ENCODE measurements at places on chromosomes 7 and 10.
A peak's percentile ranks its signal among the peaks of the same experiment; 100 is the strongest.

DNA sequence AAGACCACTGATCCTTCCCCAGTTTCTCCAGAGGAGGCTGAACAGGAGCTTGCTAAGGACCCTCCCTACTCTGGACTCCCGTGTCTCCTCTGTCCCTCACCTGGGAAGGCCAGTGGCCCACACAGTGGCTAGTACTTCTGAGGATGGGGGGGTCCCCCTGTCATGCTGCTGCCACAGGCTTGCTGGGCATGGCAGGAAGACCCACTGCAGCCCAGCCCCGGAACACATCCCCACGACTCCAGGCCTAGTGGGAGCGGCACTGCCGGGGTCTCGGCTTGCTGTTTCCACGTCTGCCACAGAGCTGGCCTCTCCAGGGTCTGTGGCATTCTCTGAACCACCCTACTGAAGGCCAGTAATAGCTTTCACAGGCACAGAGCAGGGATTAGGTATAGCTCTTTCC, 25.9 kb upstream of the NPFFR1 start:
- DNase-seq = no peak

DNA sequence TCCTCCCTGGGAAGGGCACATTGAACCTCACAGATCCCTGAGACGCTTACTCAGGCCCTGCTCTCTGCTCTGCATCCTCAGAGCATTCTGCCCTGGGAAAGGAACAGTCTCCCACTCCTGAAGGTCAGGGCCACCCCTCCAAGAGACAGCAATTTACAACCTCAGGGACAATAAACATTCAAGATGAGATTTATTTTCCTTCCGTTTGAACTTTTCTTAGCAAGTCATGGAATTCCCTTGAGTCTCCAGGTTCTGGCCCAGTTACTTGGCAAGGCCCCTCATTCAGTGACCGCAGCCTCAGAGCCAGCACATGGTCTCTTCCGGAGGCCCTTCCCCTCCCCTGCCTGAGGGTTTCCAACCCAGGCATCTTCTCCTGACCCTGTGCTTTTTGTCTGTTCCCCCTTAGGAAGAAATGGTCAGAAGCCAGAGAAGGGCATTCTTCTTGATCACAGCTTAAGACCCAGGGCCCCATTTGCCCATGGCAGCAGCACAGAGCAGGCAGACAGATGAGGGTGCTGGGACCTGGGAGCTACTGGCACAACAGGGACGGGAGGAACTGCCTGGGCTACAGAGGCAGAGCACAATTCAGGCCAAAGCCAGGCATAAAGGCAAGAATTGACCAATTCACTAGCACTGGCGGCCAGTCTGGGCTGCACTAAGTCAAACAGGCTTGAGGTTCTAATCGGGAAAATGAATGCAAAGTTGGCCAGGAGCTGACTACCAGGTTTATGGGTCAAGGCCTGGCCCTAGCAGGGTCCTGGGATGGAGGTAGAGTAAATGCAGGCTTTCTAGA, 56.7 kb downstream of the VSTM4 start:
- DNase-seq = peak; percentile 34

- DNase-seq = no peak
These were observed 106.4 kb upstream of the CARD11 start for GRCh38 chr7:3150027-3150426.

DNA sequence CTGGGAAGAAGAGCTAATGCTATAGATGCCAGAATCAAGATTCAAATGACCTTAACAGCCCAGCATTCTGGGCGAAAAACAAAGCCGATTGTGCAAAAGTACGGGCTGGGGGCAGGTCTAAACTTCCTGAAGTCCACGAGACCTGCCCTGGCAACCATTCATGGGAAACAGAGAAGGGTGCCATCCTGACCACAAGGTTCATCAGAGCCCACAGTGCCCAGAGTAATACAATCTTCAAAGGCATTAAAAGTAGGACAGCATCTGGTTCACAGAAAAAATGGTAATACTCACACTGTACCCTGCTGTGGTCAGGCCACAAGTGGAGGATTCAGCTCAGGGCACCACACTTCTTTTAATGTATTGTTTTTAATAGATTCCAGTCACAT, 36.1 kb downstream of the SORBS1 start:
- DNase-seq = no peak

GRCh38 chr10:75924309-75924902, 493.0 kb downstream of the LRMDA start:
- no peak for DNase-seq

DNA sequence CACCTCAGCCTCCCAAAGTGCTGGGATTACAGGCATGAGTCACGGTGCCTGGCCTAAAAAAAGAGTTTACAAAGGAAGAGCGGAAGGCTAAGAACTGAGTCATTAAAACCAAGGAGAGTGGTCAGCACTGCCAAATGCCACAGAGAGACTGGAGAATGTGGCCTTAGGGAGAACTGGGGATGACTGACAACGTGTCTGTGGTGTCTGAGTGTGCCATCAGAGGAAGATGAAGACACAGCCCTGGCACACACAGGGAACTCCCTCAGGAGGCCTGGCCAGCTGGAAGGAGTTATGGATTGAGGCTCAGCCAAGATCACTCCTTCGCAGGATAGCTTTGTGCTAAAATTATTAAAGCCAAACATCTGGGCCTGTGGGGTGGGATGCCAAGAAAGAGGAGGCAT, 3.9 kb upstream of the INA start:
- peak; percentile 6 for DNase-seq
